ENCODE measurements at places on chromosomes 11 and 22.

- DNase-seq: no peak
Measured at GRCh38 chr22:38866399-38867123, 5.5 kb downstream of the CBX6 start.

DNA sequence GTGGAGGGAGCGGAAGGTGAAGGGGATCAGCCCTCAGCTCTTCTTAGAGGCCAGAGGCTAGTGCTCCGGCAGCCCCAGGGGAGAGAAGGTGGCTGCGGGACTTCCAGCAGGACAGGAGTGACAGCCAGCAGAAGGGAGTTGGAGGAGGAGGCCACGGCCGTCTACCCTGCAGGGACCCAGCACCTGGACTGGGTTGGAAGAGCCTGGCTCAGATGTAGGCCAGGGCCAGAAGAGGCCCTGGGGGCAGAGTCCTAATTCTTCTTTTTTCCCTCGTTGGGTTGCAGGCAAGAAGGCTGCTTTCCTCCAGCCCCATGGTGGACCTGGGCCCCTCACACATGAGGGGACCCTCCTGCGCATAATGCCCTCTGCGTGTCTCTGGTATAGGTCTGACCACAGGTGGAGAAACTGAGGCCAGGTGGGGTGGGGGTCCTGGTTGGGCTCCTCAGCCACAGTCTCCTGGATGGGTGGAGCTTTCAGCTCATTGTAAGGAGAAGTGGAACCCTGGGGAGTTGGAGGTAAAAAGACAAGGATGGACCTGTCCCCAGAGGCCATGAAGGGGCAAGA lies 2.3 kb upstream of the MCAM start:
- DNase-seq: no peak

GRCh38 chr22:43207386-43207785 lies 20.5 kb upstream of the TTLL12 start:
- no peak for DNase-seq

DNA sequence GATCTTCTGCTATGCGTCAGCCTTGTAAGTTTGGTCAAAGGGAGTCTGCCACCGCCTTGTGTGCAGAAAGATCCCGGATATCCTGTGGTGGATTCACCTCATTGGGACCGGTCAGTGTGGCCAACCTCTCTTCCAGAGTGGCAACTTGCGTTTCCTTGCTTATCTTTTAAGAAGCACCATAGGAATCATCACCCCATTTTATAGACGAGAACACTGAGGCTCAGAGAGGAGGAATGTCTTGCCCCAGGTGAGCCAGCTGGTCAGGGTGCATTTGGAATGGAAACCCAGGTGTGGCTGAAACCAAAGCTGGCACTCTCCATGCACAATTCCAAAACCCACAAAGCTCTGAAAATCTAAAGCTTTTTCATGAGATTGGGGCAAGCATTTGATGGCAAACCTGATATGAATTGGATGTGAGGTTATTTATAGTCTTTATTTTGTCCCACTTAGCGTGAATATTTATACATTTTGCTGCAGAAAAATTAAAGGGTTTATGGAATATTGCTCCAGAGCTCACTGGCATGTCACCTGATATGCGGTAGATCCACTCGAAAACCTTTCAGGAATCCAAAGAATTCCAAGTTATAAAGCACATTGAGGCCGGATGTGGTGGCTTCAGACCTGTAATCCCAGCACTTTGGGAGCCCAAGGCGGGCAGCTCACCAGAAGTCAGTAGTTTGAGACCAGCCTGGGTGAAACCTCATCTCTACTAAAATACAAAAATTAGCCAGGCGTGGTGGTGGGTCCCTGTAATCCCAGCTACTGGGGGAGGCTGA lies 12.1 kb upstream of the EIF3D start:
- no peak for DNase-seq

GRCh38 chr22:23401111-23401909 lies 178.8 kb downstream of the IGLL1 start:
- no peak for DNase-seq

GRCh38 chr22:36765943-36766450 lies 9.9 kb downstream of the IFT27 start:
- DNase-seq: peak; percentile 9

GRCh38 chr11:119828006-119828405 lies 99.0 kb upstream of the NECTIN1 start:
- no peak for DNase-seq

- DNase-seq: peak; percentile 70
Measured at GRCh38 chr11:10454878-10455631, at the start of gene AMPD3. AMPD3 (plus strand) TSS chr11:10455264; CDS start chr11:10461520, 6,256 bp downstream.

All from right hindlimb (tissue), 1 donor.